NCI-H2029 (cell line): ENCODE measurements at places on chromosomes 7 and 10.

DNA sequence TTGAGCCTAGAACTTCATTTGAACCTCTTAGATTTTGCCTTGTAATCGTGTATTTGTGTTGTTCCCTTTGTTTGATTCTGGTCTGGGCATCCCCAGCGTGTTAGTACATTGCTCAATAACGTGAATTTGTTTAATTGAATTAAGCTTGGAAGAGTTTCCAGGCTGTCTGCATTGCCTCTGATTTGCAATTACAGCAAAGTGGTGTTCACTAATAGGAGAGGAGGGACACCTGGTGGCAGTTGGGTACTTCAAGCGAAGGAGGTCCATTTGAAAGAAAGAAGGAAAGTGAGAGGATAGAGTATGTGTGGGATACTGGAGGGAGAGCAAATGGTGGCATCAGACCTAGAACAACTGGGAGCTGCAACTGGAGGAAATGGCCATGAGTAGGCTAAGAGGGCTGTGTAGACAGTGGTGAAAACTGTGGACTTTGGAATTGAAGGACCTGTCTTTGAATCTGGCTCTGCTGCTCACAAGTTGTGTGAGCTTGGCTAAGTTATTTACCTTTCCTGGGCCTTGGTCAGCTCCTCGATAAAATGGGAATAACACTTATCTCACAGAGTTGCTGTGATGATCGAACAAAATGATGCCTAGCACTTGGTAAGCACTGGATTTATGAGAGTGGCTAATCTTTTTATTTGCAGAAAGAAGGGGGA lies 15.1 kb downstream of the LSMEM1 start:
- DNase-seq, result peak; percentile 7

DNA sequence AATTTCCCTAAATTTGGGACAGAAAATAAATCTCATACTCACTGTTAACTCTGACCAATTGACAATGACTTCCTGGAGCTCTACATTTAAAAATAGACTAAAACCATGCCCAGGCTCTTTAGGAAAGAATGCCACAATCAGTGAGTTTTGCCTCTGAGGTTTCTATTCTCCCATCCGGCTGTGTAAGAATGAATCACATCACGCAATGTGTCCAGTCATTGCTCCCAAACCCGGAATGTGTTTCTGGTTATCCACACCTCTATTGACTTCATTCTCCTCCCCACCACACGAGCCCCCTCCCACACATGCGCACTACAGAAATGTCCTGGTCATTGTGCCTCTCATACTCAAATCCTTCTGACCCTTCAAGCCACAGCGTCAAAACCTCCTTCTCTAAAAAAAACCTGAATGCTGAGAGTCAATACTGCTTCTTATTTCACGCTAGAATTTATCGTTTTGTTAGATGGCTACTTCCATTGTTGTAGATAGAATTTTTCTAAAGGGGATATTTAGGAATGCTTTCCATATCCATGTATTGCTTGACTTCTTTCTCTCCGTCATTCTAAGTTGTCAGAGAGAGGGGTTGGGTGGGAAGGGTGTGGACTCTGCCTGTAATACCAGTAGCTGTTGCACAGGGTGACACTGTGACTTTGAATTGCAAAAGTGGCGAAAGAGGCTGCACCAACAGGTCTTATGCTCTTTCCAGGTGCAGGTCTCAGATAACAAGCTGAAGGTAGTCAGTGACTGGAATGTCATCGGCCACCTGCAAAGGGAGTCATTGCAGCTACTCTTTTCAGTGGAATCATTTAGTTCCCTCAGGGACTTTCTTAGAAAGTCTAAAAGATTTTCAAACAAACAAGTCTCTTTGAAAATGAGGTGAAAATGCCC lies 356.6 kb downstream of the PAXIP1 start:
- no peak for DNase-seq

GRCh38 chr10:22321924-22322640 lies 1.2 kb downstream of the BMI1 start:
- DNase-seq, result no peak

DNA sequence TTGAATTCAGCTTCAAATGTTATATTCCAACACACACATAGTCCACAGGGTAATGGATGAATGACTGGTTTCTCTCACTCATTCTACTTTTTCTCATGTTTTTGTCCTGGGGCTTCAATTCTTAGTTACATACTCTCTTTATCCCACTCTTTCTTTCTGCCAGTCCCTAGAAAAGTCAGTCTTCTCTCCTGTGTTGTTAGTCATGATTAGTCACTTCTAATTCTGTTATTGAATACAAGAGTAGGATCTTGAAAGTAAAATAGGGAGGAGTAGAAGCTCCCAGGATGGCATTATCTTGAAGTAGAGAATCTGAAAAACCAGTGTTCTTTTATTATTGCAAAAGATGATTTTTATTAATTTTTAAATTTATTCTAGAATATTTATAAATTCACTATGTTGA lies 45.5 kb upstream of the CALCR start:
- no peak for DNase-seq

DNA sequence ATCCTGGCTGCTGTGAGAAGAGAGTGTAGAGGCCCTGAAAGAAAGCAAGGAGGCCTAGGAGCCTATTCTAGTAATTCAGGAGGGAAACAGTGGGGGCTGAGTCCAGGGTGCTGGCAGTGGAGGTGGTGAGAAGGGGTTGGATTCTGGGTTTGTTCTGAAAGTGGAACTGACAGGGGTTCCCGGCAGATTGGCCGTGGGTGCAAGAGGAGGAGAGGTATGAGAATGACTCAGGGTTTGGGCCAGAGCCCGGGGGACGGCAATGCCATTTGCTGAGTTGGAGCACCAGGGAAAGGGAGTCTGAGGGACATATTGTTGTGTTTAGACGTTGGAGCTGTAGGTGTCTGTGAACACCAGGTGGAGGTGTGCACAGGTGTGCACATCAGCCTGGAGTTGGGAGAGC lies 38.5 kb downstream of the NPTX2 start:
- no peak for DNase-seq

DNA sequence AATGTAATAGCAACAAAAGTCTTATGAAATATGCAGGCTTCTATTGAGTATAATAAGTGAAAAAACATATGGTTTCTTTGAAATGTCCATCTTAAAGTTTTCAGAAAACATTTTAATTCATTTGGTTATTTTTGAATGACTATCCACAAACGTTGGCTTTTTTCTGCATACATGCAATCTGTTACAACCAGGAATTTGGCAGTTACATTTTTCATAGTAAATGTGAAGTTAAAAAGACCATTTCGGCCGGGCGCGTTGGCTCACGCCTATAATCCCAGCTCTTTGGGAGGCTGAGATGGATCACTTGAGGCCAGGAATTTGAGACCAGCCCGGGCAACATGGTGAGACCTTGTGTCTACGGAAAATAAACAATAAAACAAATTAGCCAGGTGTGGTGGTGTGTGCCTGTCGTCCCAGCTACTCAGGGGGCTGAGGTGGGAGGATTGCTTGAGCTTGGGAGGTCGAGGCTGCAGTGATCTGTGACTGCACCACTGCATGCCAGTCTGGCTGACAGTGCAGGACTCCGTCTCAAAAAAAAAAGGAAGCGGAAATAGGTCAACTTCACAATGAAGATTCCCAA lies 73.9 kb upstream of the NMT2 start:
- no peak for DNase-seq

GRCh38 chr7:76234282-76234584 lies 32.5 kb downstream of the SRRM3 start:
- no peak for DNase-seq

DNA sequence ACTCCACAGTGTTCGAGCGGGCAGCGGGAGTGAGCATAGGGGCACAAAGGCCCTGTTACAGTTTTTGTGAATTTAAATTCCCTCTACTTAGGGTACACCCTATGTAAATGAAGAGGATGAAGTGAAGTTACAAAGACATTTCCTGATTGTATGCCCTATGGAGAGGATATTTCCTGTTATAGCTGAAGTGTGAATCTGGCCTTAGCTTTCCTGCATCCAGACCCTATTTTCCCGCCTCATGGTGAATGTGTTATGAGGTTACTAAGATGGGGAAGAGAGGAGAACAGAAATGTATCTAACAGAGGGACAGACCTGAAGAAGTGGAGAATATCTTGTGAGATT lies 37.8 kb upstream of the COMMD3 start:
- no peak for DNase-seq

DNA sequence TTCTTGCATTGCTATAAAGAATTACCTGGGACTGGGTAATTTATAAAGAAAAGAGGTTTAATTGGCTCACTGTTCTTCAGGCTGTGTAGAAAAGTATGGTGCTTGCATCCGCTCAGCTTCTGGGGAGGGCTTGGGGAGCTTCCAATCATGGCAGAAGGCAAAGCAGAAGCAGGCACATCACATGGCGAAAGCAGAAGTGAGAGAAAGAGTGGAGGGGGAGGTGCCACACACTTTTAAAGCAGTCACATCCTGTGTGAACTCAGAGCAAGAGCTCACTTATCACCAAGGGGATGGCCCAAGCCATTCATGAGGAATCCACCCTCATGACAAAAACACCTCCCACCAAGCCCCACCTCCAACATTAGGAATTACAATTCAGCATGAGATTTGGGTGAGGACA lies 303.5 kb downstream of the OTUD1 start:
- no peak for DNase-seq

GRCh38 chr7:89680161-89680560 lies 474.1 kb upstream of the STEAP1 start:
- DNase-seq, result no peak
